ENCODE measurements at places on chromosomes 1 and 21. TPM values are rescaled to one million over a fixed set of nuclear protein-coding genes. Genes with fewer than 3 reads are reported as not detected.

- no peak for DNase-seq
Observed at GRCh38 chr1:234325878-234326496, 47.3 kb upstream of the COA6 start.

The GOLT1A gene
- polyA plus RNA-seq: 9.1 TPM

The INPP5B gene
- polyA plus RNA-seq: 27.8 TPM

GRCh38 chr21:44418108-44418875 is 37.0 kb upstream of the LRRC3 start:
- no peak for DNase-seq

- DNase-seq: no peak
Observed at GRCh38 chr1:39136638-39137037, 67.9 kb upstream of the MACF1 start.

- DNase-seq: no peak
Observed at GRCh38 chr21:35606578-35606977, 453.7 kb downstream of the SETD4 start.
